SW 1271 (cell line): ENCODE measurements at places on chromosomes 6 and 20.
A peak's percentile ranks its signal among the peaks of the same experiment; 100 is the strongest.

DNA sequence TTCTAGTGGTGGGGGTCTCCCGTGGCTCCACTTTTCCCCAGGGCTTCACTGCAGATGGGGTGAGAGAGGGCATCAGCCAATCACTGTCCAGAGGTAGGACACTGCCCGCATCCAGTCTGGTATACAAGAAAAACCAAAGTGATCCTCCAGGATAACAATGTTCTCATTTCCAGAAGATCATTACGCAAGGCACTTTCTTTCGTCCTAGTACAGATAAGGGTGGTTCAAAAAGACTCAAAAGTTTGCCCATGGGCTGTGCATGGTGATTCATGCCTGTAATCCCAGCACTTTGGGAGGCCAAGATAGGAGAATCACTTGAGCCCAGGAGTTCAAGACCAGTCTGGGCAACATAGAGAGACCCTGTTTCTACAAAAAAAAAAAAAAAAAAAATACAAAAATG, 16.4 kb downstream of the GMDS start:
- DNase-seq: no peak

DNA sequence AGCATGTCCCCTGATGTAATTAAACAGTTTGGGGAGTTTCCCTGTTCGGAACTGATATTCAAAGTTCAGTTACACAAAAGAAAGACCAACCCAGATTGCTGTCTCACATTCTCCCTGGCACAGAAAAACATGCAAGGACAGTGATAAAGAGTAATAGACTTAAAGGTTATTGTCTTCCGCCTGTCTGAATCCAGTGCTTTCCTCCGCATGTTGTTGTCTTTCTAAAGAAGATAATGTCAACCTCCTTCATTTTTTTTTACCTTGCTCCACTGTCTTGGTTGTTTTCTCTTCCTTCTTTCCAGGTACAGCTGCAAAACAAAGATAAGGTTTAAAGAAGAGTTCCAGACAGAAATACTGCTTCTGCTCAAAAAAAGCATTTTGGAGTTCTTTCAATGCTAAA, 284.5 kb downstream of the TRDN start:
- no peak for DNase-seq

GRCh38 chr6:170107606-170108222, 183.2 kb downstream of the DLL1 start:
- DNase-seq: no peak

GRCh38 chr6:5394280-5394679, 133.0 kb downstream of the FARS2 start:
- no peak for DNase-seq

GRCh38 chr6:116352515-116353471, 18.0 kb upstream of the DSE start:
- DNase-seq: no peak

DNA sequence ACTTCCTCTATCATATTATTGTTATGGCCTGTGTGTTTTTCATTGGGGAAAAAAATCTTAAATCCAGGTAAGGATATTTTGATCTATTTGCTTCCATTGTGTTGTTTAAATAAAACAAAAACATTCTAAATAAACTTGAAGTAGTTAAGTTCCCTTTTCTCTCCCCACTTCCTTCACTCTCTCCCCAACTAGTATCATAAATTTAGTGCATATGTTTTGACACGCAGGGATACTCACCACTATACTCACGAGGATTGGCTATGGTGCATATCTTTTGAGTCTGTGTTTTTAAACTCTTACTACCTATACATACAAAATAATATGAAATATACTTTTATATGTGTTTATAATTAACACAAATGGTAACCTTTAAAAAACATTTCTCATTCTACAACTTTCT, 5.2 kb downstream of the TTLL9 start:
- no peak for DNase-seq

DNA sequence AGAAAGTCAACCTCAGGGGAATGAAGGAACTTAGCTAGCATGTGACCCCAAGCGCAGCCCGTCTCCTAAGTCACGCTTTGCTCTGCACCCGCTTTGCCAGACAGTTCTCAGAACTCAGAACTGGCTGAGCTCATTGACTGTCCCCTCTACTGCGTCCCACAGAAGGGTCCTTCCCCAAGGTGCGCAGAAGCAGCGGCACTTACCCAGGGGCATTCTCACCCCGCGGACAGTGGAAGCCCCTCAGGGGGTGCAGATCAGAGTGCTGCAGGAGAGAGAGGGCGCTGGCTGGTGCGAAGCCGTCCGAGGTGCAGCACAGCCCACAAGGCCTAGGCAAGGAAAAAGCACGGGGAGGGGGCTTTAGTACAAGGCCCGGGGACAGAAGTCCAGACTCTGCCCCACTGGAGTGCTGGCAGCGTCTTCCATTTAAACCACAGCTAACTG, 807 bp downstream of the SNHG17 start:
- no peak for DNase-seq

DNA sequence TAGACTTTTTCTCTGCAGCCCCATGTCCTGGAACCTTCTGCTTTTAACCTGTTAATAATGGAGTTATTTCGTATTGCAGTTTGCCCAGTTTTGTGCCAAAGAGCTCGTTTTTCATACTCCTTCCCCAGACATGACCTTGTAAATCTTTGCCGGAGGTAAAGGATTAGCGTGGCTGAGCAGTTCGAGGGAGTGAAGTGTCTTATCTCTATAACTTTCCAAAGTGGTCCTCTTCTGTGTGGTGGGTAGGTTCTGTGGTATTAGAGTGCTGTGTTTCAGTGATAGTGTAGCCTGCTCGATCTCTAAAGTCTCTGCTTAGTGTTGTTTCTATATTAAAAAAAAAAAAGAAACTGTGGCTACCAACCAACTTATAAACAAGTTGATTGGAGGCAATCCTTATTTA, 67.5 kb downstream of the FARS2 start:
- DNase-seq: no peak

DNA sequence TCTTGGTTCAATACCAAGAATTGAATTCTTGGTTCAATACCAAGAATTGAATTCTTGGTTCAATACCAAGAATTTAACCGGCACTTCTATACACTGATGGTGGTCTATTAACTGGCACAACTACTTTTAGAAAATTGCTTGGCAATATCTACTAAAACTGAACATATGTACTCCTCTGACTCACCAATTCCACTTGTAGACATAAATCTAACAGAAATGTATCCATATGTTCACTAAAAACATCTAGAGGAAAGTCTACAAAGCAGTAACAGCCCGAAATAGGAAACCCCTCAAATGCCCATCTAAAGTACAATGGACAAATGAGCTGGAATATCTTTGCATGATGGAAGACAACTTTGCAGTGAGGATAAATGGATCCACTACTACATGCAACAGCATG, 71.9 kb downstream of the KIF16B start:
- DNase-seq: no peak

GRCh38 chr6:143842461-143842901, 657 bp upstream of the LTV1 start:
- DNase-seq: peak; percentile 23

- DNase-seq: no peak
Observed at GRCh38 chr20:58622671-58623578, 28.2 kb upstream of the STX16 start.

DNA sequence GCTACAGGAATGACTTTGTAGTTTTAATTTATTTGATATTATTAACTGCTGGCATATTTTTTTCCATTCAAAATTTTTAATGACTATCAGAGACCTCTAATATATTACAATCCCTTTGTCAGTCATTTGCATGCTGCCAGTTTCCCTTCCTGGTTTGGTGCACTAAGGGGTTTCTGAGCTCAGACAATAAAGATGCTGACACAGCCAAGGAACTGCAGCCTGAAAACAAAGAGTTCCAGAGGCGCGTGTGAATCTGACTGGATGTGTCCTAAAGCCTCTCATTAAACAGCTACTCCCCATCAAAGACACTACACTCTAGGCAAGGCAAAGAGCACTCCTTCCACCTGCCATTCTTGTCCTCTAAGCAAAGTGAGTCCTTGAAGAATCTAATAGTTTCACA, 116.8 kb upstream of the DST start:
- DNase-seq: no peak

GRCh38 chr6:2970753-2971419, 481 bp downstream of the SERPINB6 start:
- peak; percentile 69 for DNase-seq

- DNase-seq: peak; percentile 41
Observed at GRCh38 chr6:3356056-3356823, 97.5 kb downstream of the PSMG4 start.

- no peak for DNase-seq
Observed at GRCh38 chr6:169604076-169604475, 97.8 kb downstream of the WDR27 start.

DNA sequence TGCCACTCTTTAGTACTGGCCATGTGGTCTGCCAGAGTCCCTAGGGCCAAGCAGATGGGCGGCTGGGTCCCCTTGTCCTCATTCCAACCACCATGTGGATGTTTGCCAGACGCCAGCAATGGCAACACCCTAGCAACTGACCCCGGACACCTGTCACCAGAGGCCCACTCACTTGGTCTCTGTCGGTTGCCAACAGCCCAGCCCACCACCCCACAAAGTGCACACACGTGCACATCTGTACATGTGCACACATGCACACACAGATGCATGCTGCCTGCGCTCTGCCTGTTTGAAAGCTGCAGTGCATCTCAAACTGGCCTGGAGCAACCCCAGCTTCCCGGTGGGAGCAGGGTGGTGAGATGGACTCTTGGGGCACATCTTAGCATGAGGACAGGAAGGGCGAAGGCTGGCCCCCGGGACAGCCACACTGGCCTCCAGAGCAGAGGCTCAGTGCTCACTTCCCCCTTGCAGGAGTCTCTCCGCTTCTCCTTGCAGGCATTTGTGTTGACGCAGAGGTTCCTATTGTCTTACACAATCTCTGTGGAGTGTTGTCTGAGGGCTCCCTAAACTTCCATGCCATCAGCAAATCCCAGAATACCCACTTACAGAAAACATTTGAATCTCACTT, 54.0 kb downstream of the PSMG4 start:
- DNase-seq: no peak

- DNase-seq: no peak
Observed at GRCh38 chr6:87289571-87289970, 32.8 kb upstream of the SMIM8 start.

DNA sequence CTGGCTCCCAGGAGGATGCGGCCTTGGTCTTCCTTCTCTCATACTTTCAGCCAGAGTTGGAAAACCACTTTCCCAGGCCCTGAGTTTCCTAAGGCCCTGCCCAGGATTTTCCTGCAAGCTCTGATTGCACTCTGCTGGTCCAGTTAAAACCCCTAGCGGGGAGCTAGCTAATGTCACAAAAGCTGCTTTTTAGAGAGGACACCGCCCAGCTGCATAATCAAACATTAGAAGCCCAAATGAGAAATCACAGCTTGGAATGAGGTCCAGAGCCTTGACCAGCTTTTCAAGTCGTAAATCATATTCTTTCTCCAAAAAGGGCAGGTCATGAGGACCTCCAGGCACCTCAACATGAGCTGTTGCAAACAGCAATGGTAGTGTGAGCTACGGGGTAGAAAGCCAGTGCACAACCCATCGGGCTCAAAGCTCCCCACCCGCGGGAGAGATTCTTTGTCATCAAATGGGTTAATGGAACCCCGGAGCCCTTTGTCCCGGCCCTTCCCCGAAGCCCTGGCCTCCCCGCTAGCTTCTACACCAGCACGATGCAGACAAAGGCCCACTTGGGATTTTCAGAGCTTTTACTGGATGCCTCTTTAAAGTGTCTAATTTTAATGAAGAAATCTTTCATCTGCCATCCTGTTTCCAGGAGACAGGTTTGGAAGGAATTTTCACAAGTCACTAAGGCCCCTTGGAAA, 134.0 kb downstream of the SCML4 start:
- no peak for DNase-seq

DNA sequence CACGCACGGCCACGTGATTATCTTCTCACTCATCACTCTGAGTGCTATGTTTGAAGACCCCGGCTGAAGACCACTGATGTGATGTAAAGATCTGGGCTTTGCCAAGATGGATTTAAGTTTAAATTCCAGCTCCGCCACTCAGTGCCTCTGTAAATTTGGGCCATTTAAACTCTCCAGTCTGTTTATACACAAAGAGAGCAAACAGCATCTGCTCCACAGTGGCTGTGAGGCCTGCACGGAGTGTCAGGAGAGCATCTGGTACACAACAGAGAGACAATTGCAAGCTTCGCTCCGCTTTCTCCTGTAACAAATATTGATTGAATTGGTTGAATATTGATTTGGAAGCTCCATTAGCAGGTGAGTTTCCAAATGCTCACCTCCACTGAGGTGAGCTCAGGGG, 80.5 kb upstream of the FRMD1 start:
- no peak for DNase-seq

- DNase-seq: no peak
Observed at GRCh38 chr6:142035890-142036289, 96.8 kb upstream of the GJE1 start.

DNA sequence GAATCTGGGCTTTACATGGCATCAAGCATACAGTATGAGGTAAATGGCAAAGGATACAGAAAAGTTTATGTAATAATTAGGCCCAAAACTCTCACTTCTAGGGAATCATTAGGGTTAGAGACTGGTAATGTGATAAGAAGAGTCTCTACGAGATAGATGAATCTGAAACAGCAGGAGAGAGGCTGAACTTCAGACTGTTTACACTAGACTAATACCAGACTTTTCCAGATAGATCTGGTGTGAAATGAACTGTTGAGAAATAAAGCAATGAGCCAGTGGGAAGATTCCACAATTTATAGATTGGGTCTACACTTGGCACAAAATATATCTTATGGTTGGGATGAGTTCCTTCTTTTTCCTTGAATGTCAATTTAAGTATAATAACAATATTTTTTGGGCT, 134.3 kb downstream of the MAN1A1 start:
- no peak for DNase-seq

DNA sequence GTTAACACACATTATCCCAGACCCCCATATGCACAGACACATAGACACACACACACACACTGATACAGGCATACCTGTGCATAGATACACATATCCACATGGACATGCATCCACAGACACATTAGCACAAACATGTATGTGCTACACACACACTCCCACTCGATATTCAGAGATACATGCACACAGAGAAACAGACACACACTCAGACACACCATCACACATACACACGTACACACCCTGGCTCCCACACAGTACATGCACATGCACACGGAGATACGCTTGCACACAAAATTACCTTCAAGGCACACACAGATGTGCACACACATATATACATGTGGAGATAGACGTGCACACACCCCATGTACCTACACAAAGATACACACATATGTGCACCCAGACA, 19.7 kb downstream of the RBM38 start:
- DNase-seq: no peak

DNA sequence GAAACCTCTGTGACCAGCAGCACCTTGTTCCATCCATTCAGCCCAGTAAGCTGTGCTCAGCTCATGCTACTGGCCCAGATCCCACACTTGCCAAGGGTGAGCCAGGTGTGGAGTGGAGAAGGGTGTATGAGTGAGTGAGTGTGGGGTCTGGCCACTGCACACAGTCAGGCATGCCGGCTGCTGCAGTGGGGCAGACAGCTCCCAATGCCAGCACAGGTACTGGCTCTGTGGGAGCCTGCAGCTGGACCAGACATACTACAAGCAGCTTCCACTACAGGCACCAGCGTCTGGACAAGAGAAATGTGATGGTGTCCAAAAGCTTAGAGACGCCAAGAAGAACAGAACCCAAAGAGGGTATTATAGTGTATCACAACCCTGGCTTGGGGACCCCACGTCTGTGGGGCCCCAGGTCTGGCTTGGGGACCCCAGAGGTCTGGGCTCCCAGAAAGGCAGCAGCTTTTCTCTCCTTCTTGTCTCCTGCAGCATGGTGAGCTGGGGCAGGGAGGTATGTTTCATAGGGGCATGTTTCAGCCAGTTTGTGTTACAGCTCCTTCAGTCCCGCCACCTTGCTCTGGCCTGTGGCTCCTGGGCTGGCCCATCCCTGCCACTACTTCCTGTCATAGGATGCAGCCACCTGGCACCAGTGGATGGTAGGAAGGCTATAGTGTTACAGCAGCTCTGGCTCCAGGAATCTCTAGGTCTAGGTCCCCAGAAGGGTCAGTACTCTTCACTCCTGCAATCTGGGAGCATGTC, 152.4 kb upstream of the HSF2 start:
- DNase-seq: no peak
